Stimulated activated CD8-positive, alpha-beta memory T cell treated with anti-CD3 and anti-CD28 coated beads, Interleukin-7, amount 100 ng/mL, for 24 hours (primary cell): ENCODE measurements at places on chromosomes 2 and 18.

- no peak for DNase-seq
These were observed 50.3 kb downstream of the SS18 start for GRCh38 chr18:26040051-26040656.

DNA sequence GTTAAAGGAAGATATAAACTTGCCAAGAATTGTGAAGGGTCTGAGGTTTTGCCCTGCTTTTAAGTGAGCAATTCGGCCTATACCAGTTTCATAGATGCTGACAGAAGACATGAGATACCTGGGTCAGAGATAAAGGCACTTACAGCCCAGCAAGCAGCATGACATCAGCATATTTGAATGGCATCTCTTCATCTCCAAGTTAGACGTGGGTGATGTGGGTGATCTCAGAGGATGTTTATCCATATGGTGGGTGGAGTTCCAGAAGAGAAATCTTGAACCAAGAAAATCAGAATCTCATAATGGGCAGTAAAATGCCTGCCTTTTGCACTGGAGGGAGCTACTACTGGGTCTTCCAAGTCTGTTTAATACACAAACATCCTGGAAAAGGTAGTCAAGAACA is 44.7 kb downstream of the GYPC start:
- DNase-seq, result no peak

DNA sequence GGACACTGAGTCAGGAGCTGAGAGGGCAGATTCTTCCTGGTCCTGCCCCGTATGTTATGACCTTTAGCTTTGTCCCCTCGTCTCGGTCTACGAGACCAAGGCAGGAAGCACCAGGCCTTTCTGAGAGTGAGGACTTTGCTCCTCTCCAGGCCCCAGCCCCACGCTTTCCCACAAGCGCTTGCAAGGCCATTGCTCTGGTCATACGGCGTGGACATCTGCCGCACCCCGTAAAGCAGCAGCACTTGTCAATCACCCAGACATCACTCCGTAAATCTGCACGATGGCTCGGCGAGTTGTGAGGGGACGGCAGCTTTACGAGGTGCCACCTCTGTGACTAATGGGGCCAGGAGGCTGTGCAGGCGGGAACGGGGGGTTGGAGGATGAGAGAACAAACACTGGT is 100.8 kb upstream of the TWIST2 start:
- no peak for DNase-seq

DNA sequence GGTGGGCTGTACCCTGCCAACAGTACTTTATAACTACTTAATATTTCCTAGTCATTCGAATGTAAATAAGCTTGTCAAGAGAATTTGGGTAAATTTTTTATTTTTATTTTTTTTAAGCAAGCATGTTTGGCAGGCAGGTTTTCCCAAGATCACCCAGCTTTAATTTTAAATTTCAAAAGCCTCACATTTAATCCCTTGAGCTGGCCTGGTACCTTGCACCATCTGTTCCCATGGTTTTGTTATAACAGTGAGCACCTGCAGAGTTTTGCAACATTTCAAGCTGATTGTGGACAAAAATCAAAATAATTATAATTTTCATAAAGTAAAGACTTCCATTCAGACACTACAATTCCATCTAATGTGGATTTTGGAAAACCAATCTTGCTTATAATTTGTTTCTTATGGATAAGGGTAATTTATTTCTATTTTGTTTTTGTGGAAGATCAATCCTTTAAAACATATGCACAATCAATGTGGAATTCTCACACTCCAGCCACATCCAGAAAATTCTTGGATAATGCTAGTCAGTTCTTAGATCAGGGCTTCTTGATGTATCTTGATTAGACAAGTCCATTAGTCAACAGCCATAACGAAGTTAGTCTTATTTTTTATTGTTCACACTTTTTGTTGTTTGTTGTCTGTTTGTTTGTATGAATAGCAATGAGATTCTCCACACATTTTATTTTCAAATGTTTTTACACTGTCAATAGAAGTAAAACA is 689.3 kb downstream of the NR4A2 start:
- DNase-seq, result no peak

DNA sequence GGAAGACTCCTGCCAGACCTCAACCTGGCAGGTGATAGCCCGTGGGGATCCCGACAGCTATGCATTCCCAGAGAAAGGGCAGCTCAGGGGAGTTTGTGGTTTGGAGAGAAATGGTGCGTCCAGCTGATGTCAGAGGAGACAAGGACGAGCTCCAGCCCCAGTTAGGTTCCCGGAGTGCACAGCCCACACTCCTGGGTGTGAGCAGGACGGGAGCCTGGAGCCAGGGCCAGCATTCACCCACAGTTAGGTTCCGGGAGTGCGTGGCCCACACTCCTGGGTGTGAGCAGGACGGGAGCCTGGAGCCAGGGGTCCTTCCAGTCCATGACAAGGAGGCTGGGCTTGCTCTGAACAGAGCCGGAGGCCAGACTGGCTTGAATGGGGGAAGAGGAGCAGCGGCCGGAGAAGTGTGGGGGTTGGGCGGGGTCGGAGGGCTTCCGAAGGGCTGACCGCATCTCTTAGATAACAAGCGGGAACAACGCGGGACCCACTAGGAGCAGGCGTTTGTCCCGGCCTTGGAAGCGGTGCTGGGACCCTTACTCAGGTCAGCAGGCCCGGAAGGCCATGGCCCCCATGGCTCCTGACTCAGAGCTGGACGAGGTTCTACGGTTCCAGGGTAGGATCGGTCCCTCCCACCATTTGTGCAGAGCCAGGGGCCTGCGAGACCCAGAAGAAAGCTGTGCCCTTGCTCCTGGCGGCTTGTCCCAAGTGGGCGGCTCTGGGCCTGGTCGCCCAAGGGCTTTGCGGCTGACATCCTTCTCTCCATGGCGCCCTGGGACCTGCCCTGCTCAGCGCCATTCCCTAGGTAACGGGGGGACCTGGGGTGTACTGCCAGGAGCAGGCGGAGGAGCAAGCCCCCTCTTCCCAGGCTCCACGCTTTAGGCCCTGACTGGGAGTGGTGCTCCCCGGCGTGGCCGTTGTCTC is 185.6 kb downstream of the RTP5 start:
- DNase-seq, result no peak

- DNase-seq, result no peak
These were observed 114.3 kb downstream of the PRKCE start for GRCh38 chr2:45765728-45766254.

DNA sequence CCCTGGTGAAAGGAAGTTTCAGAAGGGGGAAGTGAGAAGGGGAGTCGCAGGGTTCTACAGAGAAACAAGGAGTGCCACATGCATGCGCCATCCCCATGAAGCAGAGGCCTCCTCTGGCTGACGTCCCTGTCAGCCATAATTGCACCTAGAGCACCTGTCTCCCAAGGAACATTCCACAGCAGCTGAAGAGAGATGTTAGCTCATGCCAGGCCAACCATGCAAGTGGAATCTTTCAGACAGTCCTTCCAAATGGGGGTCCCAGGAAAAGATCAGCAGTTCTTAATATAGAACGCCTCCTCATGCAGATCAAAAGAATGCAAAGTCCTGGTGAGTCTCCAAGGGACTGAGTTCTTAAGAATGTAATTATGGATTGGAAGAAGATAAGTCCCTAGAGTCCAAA is 29.6 kb downstream of the MRO start:
- no peak for DNase-seq

- DNase-seq, result no peak
These were observed 107.5 kb downstream of the DTNA start for GRCh38 chr18:34817636-34818035.

DNA sequence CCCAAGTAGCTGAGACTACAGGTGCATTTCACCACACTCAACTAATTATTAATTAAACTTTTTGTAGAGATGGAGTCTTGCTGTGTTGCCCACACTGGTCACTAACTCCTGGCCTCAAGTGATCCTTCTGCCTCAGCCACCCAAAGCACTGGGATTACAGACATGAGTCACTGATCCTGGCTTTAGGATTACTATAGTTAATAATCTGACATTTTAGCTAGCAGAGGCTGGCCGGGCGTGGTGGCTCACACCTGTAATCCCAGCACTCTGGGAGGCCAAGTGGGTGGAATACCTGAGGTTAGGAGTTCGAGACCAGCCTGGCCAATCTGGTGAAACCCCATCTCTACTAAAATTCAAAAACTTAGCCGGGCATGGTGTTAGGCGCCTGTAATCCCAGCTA is 39.5 kb downstream of the USP34 start:
- no peak for DNase-seq

DNA sequence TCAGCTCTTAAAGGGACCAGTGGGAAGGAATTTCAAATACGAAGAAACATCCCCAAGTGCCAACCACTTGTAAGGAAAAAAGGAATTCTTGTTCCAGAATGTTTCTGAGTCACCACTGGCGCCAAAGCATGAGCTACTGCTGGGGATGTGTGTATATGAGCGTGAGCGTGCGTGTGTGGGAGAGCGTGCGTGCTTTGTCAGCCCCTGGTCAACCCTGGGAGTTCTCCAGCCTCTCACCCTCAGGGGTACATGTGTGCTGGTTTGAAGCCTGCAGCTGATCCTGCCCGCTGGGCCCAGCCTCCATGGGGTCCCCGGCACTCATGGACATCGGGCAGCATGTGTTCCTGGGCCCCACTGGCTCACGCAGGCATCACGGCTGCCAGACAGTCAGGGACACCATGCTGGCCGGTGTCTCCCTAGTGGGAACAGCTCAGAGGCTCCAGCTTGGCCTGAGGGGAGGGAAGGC is 17.1 kb downstream of the HS6ST1 start:
- DNase-seq, result no peak

- DNase-seq, result no peak
These were observed 392.9 kb downstream of the ZNF521 start for GRCh38 chr18:24959051-24959476.

- DNase-seq, result no peak
These were observed 204.9 kb upstream of the PXDN start for GRCh38 chr2:1949265-1949664.

GRCh38 chr18:906416-907114 is 1.9 kb downstream of the ADCYAP1 start:
- no peak for DNase-seq

GRCh38 chr18:45155526-45155925 is 459.8 kb upstream of the SLC14A2 start:
- DNase-seq, result no peak

- DNase-seq, result no peak
These were observed 16.7 kb upstream of the PLEKHM3 start for GRCh38 chr2:208042041-208042440.

- no peak for DNase-seq
These were observed 287.0 kb upstream of the SLC14A2 start for GRCh38 chr18:45328296-45328695.

- DNase-seq, result no peak
These were observed 34.7 kb downstream of the INO80C start for GRCh38 chr18:35463050-35463449.

- no peak for DNase-seq
These were observed 27.0 kb upstream of the TWIST2 start for GRCh38 chr2:238820916-238821315.
